ENCODE measurements at places on chromosomes 5 and 9.

GRCh38 chr9:34123682-34124081 lies 2.8 kb downstream of the DCAF12 start:
- DNase-seq, result no peak

DNA sequence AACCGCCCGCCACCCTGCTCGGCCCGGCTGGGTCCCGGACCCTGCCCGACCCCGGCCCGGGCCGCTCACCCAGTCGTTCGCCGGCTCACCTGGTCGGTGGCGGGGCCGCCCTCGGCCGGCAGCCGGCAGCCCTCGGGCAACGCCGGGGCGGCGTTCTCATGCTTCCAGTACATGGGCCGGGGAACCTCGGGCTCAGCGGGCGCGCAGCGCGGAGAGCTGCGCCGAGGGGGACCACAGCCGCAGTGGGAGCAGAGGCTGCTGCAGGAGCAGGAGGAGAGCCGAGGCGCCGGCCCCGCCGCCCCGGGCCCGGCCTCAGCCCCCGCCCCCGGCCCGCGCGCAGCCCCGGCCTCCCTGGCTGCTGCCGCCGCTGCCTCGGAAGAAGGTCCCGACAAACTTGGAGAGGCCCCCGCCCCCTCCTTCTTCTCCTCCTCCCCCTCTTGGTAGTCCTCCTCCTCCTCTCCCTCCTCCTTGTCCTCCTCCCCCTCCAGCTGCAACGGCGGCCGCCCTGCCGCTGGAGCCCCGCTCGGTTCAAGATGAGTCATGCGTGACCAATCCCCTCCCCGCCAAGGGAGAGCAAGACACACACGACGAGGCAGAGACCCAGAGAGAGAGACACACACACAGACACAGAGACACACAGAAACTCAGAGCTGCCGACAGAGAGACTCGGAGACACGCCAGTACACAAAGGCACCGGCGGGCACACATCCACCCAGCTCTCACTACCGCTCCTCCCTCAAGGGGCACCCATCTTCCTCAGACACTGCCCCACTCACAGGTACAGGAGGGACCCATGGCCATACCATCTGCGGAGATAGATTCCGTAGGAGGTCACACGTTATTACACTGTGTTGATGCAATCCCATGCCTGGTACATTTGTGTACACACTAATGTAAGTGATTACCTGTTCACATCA lies at the start of gene LHX6:
LHX6 (minus strand) TSS at position 390 of the 917 bp plus-strand sequence; CDS start at position 173, 217 bp downstream.
- peak; percentile 59 for DNase-seq

- peak; percentile 77 for DNase-seq
Observed at GRCh38 chr5:80935811-80936385, 24.3 kb upstream of the RASGRF2 start.

GRCh38 chr5:142181096-142181495 lies 72.5 kb downstream of the NDFIP1 start:
- DNase-seq, result no peak

GRCh38 chr9:91930475-91930874 lies 19.6 kb downstream of the ROR2 start:
- peak; percentile 3 for DNase-seq

- DNase-seq, result no peak
Observed at GRCh38 chr5:95262933-95263660, 21.8 kb downstream of the MCTP1 start.

DNA sequence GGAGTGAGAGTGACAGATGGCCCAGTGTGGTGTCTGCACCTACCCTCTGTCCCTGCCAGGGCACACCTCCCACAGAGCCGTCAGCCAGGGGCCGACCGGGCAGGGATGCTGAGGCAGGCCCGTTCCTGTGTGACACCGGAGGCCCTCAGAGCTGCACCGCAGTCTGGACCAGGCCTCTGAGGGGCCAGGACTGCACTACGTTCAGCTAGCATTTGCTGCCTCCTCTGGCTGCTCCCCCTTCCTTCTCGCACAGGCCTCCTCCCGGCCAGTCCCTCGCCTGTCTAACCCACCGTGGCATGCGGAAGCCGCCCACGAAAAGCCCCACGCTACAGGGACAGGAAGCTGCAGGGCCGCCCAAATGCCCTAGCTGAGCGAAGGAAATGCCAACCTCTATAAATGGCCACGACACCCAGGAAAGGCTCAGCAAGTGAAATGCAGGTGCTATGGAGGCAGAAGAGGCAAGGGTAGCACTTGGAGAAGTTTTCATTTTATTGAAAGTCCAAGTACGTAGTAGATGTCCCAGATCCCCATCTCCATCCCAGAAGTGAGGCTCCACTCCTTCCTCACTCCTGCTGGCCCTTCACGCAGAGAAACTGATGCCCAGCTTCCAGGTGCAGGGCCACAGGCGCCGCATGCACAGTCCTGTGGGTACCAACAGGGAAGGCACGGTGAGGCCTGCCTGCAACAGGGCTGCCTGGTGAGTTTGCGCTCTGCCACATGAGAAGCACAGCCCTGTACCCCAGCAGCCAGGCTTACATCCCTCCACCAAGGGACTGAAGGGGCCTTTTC lies 38.7 kb downstream of the MAPK9 start:
- no peak for DNase-seq

DNA sequence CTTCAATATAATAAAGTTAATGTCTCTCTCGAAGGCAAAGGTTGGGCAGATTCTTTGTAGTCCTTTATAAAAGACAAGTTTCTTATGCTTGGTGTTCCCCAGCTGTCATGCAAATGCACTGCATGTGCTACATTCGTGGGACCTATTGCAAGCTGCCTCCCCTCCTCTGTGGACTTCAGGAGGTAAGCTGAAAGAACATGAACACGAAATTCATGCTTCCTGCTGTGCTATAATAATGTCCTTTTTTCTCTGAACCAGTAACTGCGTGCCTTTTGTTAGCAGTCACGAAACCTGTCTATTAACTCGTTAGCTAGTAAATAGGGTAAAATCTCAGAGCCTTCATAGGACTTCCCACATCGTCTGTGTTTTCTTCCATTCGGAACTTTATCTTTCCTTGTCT lies 363.5 kb downstream of the CDH9 start:
- no peak for DNase-seq

DNA sequence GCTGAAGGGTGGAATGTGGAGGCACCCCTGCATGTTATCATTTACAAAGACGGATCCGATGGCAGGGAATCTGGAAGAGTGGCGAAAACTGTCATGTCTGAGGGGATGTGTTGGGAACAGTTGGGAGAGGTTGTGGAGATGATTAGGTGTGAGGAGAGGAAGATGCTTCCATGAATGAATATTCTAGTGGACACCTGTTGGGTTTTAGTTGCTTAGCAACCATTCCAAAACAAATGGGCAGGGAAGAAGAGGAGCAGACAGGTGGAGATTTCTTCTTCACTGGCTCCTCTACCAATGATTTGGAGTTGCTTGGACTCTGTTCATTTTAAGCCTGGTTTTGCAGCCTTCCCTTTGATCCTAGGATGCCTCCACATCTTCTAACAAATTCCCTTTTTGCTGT lies 465.3 kb upstream of the CLINT1 start:
- DNase-seq, result no peak

DNA sequence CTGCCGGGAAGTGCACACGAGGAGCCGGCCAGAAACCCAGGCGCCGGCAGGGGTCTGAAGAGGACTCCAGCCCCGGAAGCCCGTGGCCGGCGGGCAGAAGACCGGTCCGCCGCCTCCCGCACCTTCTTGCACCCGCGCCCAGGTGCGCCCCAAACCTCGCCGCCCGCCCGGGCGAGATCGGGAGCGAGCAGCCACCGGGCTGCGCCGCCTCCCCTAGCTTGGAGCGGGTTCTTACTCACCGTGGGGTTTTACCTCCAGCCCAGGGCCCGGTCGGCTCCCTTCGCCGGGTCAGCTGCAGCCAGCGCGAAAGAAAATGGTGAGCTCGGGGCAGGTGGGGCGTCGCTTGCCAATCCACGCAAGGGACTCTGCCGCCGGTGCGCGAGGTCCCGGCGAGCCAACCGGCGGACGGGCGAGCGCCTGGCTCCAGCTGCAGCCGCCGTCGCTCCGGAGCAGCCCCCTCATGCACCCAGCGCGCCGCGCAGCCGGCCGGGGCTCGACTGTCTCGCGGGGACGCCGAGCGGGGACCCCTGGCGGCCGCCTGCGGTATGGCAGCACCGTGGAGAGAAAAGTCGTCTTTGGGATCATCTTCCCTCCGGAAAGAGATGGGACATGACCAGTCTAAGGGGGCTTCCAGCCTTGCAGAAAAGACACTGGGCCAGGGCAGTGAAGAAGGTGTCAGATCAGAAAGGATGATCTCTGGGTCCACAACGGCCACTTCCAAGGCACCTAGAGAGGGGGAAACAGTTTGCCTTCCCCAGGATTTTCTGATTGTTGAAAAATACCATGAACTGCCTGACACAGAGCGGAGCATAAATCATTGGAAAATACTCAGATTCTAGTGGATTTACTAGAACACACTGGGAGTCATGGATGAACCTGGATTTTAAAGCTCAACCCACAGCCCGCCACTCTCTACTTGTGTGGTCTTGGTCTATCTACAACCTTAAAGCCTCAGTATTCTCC lies at the start of gene MOB3B:
MOB3B (minus strand) TSS at position 499 of the 963 bp plus-strand sequence. CDS start 74,264 bp downstream, outside the sequence.
- DNase-seq, result peak; percentile 85

GRCh38 chr9:110011628-110012320 lies 196.2 kb downstream of the C9orf152 start:
- no peak for DNase-seq

DNA sequence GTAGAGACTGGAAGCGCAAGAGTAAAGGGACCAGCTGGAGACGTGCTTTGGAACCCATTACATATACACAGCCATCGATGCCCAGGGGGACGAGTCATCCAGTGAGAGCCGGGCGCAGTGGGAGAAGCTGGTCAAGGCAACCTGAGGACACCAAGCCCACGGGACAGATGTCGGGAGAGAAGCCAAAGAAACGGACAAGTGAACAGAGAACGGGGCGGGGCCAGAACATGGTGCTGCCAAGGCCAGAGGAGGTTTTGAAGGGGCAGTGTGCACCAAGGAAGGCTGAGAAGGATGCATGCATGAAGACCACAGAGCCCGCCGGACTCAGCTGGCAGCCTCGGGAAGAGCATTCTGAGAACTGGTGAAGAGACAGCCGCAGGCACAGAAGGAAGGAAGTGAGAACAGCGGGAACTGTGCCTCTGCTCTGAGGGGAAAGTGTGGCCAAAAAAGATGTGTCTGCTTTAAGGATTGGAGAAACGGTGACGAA lies 20.3 kb downstream of the CAMSAP1 start:
- DNase-seq, result peak; percentile 24

- DNase-seq, result no peak
Observed at GRCh38 chr5:32578363-32578762, 7.0 kb upstream of the SUB1 start.

- DNase-seq, result no peak
Observed at GRCh38 chr5:51202161-51202560, 181.1 kb upstream of the ISL1 start.

GRCh38 chr9:78158286-78158685 lies 77.6 kb upstream of the CEP78 start:
- DNase-seq, result peak; percentile 59

DNA sequence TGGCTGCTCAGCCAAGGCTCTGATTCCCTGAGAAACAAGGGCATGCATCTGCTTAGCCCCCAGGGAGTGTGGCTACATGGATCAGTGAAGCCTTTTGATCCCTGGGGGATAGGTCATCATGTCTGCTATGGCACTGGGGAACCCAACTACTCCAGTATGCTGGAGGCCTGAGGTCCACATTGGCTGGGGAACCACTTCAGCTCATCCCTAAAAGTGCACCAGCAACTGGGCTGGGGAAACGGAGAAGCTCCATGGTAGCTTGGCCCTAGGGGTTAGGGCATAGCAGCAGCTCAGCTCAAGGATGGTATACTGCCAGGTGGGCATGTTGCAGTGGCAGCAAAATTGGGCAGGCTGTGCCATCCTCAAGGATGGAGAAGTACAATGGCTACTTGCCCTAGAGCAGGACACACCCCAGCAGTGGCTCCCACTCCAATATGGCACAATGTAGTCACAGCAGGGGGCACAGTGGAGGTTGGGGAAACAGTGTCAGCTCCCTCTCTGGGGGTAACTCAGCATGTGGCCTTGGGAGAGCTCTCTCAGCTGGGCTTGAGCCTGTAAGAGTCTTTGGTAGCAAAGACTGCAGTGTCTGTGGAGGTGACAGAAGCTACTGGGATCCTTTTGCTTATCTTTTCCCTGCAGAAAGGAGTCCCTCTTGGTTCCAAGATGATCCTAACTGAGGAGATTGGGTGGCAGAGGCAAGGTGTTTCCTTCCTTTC lies 111.5 kb upstream of the FSTL4 start:
- no peak for DNase-seq

DNA sequence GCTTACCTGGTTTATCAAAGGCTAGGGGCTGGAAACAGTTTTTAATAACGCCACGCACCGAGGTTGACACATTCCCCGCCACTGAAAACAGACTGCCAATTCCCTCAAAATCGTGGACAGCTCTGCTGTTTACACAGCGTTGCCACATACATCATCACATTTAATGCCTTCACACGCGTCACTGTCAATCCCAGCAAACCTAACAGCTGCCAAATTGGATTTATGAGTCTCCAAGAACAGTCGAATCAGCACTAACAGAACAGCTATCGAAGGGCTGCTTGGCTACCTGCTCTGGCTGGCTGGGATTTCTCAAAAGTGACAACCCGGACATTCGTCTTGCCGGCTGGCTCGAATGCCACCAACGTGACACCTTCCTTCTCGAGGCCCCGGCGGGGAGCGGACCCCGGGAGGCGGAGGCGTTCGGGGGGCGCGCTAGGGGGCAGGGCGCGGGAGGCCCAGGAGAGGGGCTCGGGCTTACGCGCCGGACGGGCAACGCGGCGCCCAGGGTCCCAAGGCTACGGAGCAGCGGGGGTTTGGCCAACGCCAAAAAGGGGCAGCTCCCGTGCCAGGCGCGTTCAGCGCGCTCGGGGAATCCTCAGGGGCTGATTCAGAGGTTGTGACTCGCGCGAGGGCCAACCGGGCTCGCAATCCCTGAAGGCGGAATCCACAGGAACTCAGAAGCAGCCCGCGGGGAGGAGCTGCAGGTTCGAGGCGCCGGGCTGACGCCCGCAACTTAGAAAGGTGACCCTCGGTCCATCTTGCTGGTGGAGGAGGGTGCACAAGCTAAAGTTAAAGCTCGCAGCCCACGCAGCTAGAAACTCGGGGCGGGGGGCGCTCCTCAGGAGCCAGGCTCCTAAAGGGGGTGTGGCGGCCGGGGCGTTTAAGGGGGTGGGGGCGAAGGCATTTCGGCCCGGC lies 1.2 kb downstream of the CDC14B start:
- peak; percentile 30 for DNase-seq

- DNase-seq, result peak; percentile 2
Observed at GRCh38 chr5:111384220-111384619, 128.1 kb downstream of the STARD4 start.

GRCh38 chr5:174733091-174733690 lies 8.8 kb downstream of the MSX2 start:
- no peak for DNase-seq

DNA sequence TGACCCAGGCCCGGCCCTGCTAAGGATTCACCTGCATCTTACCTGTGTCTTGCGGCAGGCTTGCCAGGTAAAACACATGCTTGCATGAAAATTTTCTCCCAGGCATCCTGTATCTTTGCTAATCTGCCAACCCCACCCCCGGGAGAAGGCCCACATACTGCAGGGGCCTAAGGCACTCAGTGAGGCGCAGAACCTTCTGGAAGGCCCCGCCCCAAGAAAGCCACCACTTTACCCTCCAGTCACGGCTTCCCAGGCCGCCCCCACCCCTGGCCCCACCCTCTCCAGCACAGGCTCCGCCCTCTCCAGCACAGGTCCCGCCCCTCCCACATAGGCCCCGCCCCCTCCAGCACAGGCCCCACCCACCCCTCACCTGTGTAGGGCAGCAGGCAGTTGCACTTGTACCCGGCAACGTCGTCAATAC lies 29.8 kb upstream of the SEC16A start:
- peak; percentile 80 for DNase-seq
